Cardiac muscle cell (in vitro differentiated cells and primary cell): ENCODE measurements at places on chromosomes 11 and 22. TPM values are rescaled to one million over a fixed set of nuclear protein-coding genes. Genes with fewer than 3 reads are reported as not detected.

The OR5B21 gene
- not detected in 2 replicates for total RNA-seq

The HYLS1 gene
- 2.2 and 3.3 TPM in 2 replicates for total RNA-seq

The ZNF215 gene
- 0.86 and 1.6 TPM in 2 replicates for total RNA-seq

The TRIM34 gene
- total RNA-seq = 0.81 and 2.4 TPM in 2 replicates

The GLYAT gene
- not detected in 2 replicates for total RNA-seq

The ZC3H7B gene
- 57.6 and 65.9 TPM in 2 replicates for total RNA-seq

The MUC5AC gene
- not detected in 2 replicates for total RNA-seq

The SRRD gene
- 14.1 and 17.0 TPM in 2 replicates for total RNA-seq

The SLC37A4 gene
- total RNA-seq = 38.7 and 41.4 TPM in 2 replicates

The RIBC2 gene
- 0.60 and 0.67 TPM in 2 replicates for total RNA-seq
